NCI-H1105 (cell line): ENCODE measurements at places on chromosomes 12 and 14.

GRCh38 chr12:69544087-69544486 is 41.2 kb upstream of the CCT2 start:
- no peak for DNase-seq

DNA sequence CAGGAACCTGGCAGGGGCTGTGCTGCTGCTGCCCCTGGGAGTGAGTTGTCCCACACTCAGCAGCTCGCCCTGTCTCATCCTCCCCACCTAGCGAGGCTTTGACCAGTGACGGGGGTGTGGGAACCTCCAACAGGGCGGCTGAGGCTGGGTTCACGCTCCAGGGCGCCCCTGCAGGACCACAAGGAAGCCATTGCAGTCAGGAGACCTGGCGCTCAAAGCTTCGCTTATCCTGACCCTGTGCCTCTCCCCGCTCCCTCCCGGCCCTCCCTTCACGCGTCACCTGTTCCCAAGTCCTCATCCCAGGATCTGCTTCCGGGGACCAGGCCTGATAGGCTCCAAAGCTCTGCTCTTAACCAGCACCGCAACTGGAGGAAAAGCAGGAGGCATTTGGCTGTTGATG is 272.0 kb upstream of the SFSWAP start:
- no peak for DNase-seq

- DNase-seq, result no peak
These were observed 36.9 kb upstream of the APPL2 start for GRCh38 chr12:105272814-105273416.

DNA sequence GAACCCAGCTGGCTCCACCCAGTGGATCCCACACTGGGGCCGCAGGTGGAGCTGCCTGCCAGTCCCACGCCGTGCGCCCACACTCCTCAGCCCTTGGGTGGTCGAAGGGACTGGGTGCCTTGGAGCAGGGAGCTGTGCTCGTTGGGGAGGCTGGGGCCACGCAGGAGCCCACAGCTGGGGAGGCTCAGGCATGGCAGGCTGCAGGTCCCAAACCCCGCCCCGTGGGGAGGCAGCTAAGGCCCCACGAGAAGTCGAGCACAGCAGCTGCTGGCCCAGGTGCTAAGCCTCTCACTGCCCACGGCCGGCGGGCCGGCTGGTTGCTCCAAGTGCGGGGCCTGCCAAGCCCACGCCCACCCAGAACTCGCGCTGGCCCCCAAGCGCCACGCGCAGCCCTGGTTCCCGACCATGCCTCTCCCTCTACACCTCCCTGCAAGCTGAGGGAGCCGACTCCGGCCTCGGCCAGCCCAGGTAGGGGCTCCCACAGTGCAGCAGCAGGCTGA is 56.2 kb downstream of the ANO2 start:
- no peak for DNase-seq

DNA sequence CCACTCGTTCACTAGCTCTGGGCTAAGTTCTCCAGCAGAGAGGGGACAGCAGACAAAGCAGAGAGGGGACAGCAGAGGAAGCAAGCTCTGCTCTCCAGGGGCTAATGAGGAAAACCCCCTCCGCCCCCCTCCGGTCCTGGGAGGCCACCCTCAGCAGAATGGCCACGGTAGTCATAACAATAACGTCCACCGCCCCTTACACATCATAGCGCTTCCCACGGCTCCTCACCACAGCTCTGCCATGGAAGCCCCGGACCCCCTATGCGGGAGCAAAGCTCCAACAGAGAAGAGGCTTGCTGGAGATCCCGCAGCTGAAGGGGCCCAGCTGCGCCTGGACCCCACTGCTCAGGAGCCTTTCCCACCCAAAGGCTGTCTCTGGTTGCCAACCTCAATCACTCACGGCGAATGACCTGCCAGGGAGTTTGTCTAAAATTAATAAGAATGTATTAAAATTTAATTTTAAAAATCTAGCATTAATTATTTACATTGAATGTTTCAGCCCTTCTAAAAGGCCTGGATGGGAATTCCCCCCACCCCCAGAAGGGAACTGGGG is 17.4 kb downstream of the BEGAIN start:
- DNase-seq, result no peak
